IPS-NIHi11 (cell line): ENCODE measurements at places on chromosomes 7 and 10.

DNA sequence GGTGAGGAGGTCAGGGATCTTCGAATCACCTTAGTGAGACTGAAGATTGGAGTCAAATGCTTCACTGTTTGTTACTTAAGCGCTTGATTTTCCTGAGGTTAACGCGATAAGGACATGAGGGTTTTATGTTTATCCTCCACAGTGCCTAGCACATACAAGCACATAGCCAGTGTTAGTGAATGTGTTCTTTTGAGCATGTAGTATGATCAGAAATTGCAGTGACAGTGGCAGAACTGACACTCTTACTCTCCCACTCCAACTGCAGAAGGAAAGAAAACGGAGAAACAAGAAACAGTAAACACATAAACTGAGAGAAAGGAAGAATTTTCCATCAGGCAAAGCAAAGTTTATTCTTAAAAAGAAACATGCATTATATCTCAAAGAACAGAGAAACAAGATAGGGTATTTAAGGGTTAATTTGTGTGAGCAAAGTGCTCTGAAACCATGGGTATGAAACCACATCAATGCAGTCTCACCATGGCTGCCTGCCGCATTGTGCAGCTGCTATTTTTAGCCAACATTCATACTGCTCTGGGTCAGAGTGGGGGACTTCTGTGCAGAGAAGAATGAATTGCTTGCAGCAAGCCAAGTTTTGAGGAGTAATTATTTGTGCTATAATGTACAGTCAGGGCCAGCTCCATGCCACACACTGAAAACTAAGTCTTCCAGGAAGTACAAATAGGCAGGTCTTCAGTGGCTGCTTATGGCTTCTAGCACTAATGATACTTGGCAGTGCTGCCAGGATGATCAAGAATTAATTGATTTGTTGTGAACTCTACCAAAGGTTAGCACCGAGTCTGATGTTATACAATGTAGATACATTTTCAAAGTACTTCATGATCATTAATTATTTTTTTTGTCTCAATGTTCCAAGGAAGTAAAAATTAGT is 152.0 kb downstream of the MACC1 start:
- DNase-seq: peak; percentile 10

DNA sequence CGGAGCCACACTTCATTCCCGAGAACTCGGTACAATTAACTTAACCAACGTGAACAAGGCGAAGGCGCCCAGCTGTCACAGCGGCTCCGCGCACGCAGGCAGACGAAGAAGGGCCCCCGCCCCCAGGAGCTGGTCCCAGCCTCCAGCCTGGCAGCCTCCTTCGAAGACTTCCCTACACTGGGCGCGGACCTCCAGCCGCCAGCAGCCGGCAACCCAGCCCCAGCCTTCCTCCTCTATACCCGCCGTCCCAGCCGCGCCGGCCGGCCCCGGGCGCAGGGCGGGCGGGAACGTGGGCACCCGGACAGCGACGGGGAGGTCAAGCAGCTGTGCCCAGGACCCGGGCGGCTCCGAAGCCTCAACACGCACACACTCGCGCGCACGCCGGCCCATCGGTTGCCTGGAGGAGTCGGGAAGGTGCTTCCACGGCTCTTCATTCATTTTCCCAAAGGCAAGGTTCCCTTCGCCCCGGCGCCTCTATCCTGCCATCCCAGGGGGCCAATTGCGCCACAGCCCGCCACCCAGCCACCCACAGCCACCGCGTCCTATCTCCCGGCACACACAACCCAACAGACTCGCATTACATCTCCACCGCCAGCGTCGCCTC is 1.6 kb downstream of the CHST15 start:
- peak; percentile 72 for DNase-seq

DNA sequence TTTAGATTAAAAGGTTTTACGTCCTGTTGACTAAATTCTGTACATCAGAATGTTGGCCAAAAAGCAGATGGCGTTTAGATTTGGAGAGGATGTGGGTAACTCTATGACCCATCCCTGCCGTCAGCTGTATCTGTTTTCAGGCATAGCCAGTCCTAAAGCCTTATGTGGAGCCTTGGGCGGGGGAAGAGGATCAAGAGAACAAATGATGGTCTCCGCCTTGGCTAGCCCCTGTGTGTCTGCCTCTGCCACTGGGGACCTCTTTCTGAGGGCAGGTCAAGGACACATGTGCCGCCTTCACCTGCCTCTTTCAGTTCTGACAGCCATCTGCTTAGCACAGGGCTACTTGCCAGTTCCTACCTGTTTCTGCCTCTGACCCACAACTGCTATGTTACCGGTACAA is 24.1 kb downstream of the PDSS1 start:
- no peak for DNase-seq

DNA sequence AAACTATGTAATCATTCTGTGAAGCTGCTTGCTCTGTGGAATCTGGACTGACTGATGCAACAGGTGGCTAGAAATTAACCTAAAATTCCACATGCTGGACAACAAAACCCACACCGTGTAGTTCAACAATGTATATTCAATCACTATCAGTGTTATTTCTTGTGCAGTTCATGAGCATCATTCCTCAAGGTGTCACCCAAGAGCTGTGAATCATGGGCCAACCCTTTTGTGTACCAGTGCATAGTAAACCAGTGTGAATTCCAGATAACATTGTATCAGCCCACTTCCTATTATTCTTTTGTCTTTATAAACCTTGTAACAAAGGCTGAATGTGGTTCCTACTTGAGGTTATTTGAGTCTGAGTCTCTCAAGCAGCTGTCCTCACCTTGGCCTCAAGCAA is 905.2 kb upstream of the ZNF722 start:
- no peak for DNase-seq

DNA sequence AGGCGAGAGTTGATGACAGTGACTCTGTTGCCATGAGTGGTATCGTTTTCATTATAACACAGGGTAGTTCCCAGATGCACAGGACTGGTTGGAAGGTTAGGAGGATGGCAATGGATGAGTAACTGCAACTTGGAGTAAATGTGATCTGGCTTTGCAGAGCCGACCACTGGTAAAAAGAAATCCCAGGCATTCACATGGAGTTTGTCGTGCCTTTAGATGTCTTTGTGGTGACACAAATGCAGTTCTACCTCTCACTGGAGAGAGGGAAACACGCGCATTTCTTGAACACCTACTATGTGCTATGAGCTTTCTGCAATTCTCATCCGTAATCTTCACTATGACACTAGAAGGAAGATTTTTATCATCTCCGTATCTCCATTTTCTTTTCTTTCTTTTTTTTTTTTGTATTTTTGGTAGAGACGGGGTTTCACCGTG is 1.7 kb upstream of the MNX1 start:
- DNase-seq: no peak

DNA sequence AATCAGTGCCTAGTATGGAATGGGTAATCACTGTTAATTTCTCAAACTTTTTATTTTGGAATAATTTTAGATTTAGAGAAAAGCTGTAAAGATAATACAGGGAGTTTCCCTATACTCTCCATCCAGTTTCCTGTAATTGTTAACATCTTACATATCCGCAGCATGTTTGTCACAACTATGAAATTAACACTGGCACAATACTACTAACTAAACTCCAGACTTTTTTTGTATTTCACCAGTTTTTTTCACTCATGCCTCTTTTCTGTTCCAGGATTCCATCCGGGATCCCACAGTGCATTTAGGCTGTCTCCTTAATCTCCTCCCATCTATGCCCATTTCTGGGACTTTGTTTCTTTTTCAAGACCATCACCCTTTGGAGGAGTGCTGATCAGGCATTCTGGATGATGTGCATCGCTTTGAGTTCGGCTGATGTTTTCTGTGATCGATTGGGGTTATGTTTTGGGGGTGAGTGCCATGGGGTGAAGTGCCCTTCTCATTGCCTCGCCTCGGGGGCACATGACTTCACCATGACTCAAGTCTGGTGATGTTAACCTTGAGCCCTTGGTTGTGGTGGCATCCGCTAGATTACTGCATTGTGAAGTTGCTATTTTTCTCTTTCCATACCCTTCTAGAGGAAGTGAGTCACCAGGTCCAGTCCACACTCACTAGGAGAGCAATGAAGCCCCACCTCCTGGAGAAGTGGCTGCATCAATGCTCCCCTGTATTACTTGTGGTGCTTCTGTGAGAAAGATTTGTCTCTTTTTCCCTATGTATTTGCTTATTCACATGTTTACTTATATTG is 43.9 kb upstream of the GRB10 start:
- no peak for DNase-seq

DNA sequence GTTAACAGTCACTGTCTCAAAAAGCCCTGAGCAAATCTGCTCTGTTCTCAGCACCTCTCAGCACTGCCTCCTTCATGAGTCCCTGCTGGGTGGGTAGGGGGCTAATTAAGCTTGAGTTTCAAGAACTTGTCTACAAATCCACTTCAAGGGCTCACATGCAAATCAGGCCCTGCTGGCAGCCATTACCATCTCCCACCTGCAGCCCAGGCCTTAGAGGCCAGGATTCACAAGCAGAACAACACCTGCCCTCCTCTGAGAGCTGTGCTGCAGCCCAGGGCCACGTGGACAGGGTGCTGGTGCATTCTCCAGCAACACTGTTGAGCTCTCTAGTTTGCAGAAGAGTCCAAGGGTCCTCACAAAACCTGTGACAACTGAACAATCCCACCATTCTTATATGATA is 119.2 kb downstream of the DPP6 start:
- DNase-seq: peak; percentile 20

DNA sequence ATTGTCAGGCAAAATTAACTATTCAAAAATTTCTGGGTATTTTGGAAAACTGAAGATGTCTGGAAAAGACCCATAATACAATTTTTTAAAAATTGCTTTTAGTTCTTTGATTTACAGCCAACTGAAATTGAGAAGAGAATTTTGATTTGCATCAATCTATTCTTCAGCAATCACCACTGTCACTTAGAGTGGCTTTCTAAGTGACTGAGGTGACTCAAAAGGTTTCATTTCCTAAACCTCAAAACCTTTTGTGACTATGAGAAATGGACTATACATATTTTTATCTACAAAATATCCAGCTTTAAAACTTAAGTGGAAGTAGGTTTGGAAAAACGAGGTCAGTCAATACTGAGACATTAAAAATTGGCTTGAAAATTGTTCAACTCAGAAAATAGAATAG is 60.0 kb downstream of the ENO4 start:
- DNase-seq: no peak
